ENCODE measurements at places on chromosomes 4 and X.
A peak's percentile ranks its signal among the peaks of the same experiment; 100 is the strongest.

GRCh38 chr4:153420361-153420760 is 45.8 kb upstream of the TMEM131L start:
- DNase-seq = no peak

DNA sequence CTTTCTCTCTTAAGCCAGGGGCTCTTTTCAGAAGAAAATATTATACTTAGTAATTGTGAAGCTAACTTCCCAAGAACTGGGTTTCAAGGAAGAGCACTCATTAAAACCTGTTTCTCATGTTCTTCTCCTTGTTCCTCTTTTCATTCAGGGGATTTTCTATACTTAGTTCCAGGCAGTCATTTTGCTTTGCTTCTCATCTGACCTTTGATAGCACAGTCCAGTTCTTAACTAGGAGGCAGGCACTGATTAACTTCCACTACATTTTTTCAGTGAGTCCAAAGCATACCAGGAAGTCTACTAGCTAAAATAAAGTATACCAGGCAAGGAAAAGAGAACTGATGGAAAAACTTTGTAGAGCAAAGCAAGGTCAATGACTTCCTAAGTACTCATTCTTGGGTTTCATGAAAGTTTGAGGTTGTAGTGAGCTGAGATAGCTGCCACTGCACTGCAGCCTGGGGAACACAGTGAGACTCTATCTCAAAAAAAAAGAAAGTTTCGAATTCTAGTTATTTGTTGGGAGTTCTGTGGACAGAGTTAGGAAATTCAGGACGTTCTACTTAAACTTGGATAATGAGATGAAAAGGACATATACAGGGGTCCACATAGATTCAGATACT is 190.1 kb upstream of the HS3ST1 start:
- DNase-seq = no peak

DNA sequence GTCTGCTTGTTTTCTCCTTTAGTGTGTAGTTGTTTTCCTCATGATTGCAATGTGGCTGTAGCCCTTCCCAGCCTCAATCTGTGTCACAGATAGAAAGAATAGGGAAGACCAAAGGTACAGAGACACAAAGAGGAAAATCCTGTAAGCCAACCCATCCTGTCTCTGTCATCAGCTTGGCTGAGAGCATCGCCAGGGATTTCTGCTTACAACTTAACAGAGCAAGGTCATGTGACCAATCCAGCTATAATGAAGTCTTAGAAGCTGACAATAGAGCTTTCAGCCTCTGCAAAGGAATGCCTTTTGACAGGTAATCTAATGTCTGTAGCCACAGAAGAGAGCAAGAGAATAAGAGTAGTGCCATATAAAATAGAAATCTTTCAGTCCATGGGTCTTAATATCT is 1598.0 kb upstream of the AGA start:
- DNase-seq = no peak

GRCh38 chr4:113584407-113585150 is 177.0 kb downstream of the CAMK2D start:
- DNase-seq = no peak

- peak; percentile 50 for DNase-seq
These were observed 569 bp upstream of the FHL1 start for GRCh38 chrX:136146614-136147314.

Data from nephron progenitor cell (in vitro differentiated cells).